ENCODE measurements at places on chromosomes 6 and 20. TPM values are rescaled to one million over a fixed set of nuclear protein-coding genes. Genes with fewer than 3 reads are reported as not detected.

OPRL1 gene
- 10.2 TPM for total RNA-seq

SAMD5 gene
- total RNA-seq: 4.7 TPM

DNA sequence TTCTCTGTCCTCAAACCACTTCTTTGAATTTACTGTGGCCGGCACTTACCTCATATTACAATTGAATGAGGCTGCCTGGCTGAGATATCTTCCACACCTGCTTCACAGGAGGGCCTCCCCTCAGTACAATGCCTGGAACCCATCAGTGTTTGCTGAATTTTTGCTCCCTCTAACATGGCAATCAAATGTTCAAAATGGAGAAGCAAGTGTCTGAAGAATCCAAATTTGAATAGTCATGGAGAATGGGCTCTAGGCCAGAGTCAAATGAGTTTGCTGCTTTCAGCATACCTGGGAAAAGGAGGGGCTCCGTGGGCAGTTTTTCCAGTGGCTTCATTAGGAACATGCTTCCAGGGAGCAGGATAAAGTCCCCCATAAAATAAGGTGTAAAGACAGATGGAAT, 564.8 kb downstream of the UTRN start:
- no peak for DNase-seq

GRCh38 chr6:146657432-146657831, 58.7 kb downstream of the ADGB start:
- DNase-seq: no peak

MATN4 gene
- not detected for total RNA-seq

DNA sequence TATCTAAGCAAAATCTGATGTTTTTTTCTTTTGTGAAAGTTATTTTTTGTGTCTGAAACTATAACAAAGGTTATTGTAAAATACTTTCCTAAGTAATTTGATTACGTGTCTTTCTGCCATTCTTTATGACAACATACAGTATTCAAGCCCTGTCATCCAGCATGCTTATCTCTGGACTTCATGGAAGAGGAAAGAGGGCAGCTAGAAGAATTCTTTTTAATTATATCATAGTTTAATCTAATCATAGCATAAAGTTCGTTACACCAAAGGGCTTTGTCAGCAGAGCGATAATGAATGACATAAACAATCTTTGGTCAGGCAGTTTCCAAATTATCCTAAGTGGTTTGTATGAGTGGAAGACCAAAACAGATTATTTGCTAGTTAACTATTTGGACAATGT, 3.5 kb downstream of the ENPP3 start:
- DNase-seq: no peak

GRCh38 chr6:150573041-150573681, 26.5 kb upstream of the PLEKHG1 start:
- no peak for DNase-seq

GRCh38 chr6:40393641-40394040, 193.5 kb downstream of the LRFN2 start:
- no peak for DNase-seq

GRCh38 chr6:16674801-16675392, 86.4 kb downstream of the ATXN1 start:
- no peak for DNase-seq

- DNase-seq: no peak
Observed at GRCh38 chr6:97703661-97704060, 420.6 kb upstream of the MMS22L start.

DNA sequence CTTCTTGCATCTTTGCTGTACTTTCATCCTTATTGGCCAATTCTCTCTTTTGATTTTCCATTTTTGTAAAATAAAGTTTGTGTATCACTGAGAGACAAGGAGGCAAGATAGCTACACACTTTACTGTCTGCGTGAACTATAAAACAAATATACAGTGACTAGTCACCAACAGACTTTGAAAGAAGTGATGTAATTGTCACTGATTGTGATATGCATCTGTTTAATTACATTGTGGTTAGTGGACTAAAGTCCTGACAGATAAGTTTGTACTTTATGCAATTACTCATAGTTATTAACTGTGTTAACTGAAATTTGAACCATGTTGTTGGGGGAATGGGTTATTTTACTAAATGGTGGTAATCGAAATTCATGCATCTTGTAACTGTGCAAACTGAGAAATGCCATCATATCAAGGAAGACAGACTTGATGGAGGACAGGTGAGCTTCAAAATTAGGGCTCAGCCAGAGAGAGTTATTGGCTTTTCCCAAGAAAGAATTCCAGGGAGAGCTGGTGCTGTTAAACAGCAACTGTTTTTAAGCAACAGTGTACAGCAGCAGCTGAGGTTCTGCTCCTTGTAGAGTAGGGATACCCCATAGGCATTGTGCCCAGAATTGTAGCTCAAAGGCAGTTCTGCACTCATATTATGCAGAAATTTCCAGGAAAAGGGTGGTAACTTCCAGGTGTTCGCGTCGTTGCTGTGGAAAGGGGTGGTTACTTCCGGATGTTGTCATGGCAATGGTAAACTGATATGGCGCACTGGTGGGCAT, 62.9 kb downstream of the EFHC1 start:
- no peak for DNase-seq

GRCh38 chr6:121959501-121959900, 440.0 kb upstream of the HSF2 start:
- DNase-seq: no peak

- DNase-seq: no peak
Observed at GRCh38 chr6:56789342-56789741, 146.7 kb upstream of the DST start.

DNA sequence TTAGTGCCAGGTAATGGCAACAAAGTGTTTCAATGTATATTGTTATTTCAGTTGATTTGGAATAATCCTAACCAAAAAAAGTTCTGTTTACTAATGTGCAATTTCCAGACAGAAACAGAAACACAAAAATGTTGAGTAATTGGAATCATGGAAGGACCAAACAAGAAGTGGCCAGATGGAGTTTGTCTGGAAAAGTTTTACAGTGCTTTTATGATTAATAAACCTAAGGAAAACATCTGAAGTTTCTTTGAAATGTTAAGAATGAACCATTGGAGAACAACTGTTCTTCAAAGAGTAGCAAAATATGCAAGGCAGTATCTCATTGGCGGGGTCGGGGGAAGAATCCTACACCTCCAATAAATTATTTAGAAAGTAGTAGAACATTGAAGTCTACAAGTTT, 19.0 kb upstream of the FILIP1 start:
- DNase-seq: no peak

Data from endothelial cell (in vitro differentiated cells).